CD4-positive, alpha-beta T cell (primary cell): ENCODE measurements at places on chromosomes 2 and 18. TPM values are rescaled to one million over a fixed set of nuclear protein-coding genes. Genes with fewer than 3 reads are reported as not detected.

- no peak for DNase-seq
These were observed 73.2 kb downstream of the KLHL29 start for GRCh38 chr2:23457990-23458682.

GRCh38 chr2:236820763-236821344 lies 251.2 kb downstream of the ACKR3 start:
- no peak for DNase-seq

DNA sequence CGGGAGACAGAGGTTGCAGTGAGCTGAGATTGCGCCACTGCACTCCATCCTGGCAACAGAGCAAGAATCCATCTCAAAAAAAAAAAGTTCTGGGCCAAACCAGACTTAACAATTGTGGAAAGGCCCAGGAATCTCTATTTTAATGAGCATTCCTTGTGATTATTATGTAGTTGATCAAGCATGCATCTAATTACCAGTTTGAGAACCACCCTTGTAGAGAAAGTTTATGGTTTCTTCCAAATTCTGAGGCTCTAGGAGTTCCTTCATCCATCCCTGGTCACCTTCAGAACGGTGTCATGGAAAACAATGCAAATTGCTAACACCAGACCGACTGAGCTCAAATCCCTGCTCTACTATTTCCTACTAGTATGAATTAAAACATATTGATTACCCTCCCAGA lies 246.3 kb upstream of the KLHL29 start:
- no peak for DNase-seq

DNA sequence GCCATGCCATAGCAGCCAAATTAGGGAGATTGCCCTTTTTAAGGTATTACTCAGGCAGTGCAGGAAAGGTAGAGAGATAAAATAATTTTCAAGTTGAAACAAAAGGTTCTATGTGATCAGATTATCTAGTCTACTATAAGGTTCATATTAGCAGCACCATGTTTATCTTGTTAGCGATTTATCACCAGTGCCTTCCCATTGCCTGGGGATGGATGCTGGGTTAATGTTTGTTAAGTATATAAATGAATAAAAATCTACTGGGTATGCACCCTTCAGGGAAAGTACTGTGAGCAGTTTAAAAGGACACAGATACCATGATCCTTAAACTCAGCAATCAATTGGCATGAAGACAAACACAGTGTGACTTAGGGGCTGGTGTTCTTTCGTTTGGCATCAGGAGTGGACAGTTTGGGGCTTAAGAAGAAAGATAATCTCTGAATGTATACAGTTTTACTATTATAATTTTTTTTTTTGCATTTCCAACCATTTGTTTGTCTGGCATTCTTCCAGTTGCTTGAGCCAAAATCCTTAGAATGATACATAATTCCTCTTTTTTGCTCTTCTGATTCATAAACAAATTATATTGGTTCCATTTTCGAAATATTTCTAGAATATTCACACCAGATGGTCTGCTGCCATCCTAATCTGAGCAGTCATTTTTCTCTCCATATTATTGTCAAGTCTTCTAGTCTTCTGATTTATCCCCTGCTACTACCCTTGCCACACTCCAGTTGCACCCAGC lies 512.8 kb upstream of the SLC8A1 start:
- no peak for DNase-seq

DNA sequence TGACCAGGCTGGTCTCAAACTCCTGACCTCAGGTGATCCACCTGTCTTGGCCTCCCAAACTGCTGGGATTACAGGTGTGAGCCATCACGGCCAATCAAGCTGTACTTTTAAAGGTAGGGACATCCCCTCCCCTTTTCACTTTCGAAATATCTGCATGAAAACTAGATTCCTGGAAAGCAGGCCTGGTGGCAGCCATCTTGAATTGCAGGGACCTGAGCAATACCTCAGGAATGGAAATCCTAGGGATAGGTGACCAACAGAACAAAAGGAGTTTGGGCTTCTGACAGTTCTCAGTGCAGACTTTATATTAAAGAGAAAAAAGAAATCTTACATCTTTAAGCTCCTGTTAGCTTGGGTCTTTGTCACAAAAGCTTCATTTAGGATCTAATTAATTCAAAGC lies 62.6 kb downstream of the KLF7 start:
- no peak for DNase-seq

GRCh38 chr18:3998698-3999333 lies 456.3 kb downstream of the DLGAP1 start:
- DNase-seq = no peak

GRCh38 chr18:25181993-25182392 lies 170.0 kb downstream of the ZNF521 start:
- no peak for DNase-seq

GRCh38 chr2:215553946-215554345 lies 118.1 kb upstream of the FN1 start:
- no peak for DNase-seq

GRCh38 chr2:143284087-143284675 lies 155.0 kb downstream of the ARHGAP15 start:
- no peak for DNase-seq

DNA sequence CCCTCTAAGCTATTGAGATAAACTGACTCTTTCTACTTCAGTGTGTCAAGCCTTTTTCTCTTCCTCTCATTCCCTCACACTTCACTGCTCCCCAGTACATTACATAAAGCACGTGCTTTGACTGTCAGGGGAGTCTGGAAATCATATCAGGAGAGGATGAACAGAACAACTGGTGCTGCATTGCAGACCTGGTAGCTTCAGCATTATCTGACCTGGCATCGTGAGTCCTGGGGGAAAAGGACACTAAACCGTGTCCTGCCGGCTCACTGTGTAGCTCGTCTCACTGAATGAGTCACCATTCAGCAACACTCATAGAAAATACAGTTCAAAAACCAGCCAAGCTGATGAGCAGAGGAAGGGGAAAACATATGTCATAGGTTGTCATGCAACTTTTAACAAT lies 108.5 kb upstream of the UNC80 start:
- DNase-seq = no peak

DNA sequence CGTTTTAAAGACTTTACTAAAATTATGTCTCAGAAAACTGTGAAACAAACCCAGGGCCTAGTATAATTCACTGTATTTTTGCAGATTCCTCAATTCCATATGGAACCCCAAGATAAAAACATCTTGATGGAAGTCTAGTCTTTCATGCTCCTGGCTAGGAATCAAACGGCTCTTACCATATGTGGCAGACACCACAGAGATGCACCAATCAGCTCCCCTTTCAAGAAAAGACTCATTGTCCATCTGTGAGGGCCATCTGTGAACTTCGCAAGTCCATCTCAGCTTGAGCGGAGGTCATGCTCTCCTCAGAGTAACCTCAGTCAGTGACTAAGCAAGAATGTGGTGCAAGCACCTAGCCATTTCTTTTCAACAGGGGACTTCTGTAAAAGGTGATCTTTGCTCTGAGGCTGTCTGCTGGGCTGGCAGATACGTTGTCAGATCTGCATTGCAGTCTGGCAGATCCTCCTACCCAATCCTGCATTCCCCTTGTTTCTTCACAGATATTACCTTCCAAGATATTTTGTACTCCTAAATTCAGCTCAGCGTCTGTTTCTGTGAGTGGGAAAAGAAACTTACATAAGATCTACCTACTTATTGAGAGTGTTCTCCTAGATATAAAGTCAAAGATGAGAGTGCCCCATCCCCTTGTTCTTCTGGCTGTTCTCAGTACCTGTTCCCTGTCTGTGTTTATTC lies 419.3 kb downstream of the SPAG16 start:
- DNase-seq = no peak

GRCh38 chr18:70044632-70045031 lies 97.0 kb upstream of the CD226 start:
- no peak for DNase-seq

DNA sequence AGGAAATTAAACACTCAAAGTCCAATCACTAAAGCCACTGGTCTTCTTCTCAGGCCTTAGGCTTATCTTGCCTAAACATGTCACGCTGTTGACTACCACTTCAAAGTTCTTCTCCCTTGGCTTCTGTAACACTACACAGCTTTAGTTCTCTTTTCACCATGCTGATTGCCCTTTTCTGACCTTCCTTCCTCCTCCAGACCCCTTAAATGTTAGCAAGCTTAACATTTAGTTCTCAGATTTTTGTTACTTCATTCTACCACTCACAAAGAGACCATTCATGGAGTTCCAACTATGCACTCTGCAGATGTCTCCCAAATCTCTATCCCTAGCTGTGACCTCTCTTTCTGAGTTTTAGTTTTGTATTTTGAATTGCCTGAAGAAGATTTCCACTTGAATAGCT lies 64.4 kb downstream of the TTC21B start:
- no peak for DNase-seq

- no peak for DNase-seq
These were observed 128.9 kb upstream of the ARL4C start for GRCh38 chr2:234625626-234626250.

GRCh38 chr2:207231967-207232366 lies 66.2 kb upstream of the KLF7 start:
- DNase-seq = no peak

- DNase-seq = no peak
These were observed 469.3 kb upstream of the RAB12 start for GRCh38 chr18:8139891-8140406.

GRCh38 chr2:39933196-39933595 lies 154.1 kb upstream of the THUMPD2 start:
- DNase-seq = no peak

- DNase-seq = peak; percentile 23
These were observed 85.3 kb downstream of the SPP2 start for GRCh38 chr2:234135750-234136221.

DNA sequence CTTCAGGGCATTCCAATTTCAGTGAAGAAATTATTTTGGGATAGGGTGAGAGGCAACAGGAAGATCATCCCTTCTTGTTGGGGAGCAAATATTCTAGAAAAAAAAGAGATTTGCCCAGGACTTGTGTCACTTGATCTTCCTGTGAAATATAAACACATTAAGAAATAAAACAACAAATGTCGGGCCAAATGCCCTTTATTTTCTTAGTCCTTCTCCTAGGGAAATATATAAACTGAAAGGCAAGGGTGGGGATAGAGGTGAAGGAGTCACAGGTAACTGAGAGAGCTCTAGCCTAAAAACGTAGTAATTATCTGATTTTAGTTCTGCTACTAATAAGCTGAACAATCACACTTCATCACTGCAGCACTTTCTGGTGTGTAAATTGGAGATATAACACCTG lies 104.6 kb upstream of the ACVR1C start:
- no peak for DNase-seq

- DNase-seq = no peak
These were observed 54.9 kb downstream of the VRK2 start for GRCh38 chr2:58101500-58101899.

DNA sequence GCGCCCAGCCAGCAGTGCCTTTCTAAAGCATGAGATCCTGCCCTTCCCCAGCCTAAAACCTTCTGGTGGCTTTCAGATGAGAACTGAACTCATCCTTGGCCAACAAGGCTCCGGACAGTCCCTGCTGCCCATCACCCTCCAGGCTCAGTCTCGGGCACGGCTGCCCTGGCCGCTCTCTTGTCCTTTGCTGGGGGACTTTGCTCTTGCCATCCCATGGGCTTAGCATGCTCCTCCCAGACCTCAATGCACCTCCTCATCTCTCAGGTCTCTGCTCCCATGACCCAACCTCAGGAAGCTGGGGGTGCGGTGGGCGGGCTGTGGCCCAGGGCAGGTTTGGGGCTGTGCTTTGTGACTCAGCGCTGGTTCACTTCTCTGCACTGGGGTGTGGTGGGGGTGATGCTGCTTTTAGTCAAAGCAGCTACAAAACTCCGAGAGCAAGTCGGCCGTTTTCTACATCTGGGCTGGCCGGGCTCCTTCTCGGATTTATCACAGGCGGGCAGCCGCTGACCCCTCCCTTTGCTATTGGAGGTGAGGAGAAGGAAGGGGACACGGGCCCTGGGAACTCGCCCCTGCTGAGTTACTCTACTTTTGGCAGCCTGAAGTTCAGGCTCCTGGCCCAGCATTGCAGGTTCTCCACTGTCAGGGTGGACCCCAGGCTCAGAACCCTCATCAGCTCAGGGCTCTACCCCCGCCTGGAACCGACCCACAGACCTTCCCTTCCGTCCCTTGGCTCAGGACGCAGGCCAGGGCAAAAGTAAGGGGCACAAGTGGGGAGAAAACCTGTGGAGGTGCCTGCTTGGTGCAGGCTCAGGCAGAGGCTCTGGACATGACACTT lies 90.6 kb upstream of the TAF1B start:
- peak; percentile 76 for DNase-seq

- no peak for DNase-seq
These were observed 166.5 kb upstream of the COPS8 start for GRCh38 chr2:236919209-236919608.

GRCh38 chr2:153230977-153231376 lies 247.6 kb downstream of the RPRM start:
- no peak for DNase-seq

GRCh38 chr2:174035117-174035635 lies 70.0 kb upstream of the SP3 start:
- no peak for DNase-seq

- DNase-seq = no peak
These were observed 20.4 kb downstream of the TTR start for GRCh38 chr18:31612124-31612523.

GRCh38 chr2:121130301-121130850 lies 154.6 kb downstream of the TFCP2L1 start:
- no peak for DNase-seq

DNA sequence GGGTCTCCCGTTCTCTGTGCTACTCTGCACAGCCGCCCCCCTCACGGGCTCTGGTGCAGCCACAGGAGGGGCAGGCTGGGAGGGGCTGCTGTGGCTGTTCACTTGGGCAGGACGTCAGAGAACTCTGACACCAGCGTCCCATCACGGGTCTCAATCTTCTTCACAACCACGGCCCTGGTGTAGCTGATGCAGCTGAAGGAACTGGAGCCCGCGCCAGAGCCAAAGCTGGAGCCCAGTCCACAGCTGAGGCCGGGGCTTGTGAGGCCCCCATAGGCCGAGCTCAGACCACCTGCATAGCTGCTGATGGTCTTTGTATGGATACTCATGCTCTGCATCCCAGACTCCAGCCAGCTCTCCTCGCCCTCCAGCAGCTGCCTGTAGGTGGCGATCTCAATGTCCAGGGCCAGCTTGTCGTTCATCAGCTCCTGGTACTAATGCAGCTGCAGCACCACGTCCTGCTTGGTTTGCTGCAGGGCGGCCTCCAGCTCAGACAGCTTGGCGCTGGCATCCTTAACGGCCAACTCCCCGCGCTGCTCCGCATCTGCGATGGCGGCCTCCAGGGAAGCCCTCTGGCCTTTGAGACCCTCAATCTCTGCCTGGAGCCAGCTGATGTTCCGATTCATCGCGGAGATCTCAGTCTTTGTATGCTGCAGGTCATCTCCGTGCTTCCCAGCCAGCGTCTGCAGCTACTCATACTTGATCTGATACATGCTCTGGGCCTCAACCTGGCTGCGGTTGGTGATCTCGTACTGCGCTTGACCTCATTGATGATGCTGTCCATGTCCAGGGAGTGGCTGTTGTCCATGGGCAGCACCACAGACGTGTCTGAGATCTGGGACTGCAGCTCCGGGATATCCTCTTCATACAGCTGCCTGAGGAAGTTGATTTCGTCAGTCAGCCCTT lies 7.4 kb upstream of the DUSP19 start:
- DNase-seq = no peak

- DNase-seq = no peak
These were observed 193.4 kb upstream of the MYT1L start for GRCh38 chr2:2524348-2524941.

GRCh38 chr2:118012778-118013177 lies 1.1 kb downstream of the CCDC93 start:
- DNase-seq = no peak

OR6B2 gene
- not detected for total RNA-seq

UGT1A4 gene
- not detected for total RNA-seq

SALL3 gene
- 0.22 TPM for total RNA-seq

MAPRE3 gene
- 4.5 TPM for total RNA-seq

TUBA3E gene
- not detected for total RNA-seq

TMEM17 gene
- total RNA-seq = not detected

ATG9A gene
- 105 TPM for total RNA-seq

PID1 gene
- total RNA-seq = 0.53 TPM

CD8A gene
- 2.1 TPM for total RNA-seq

SULT1C4 gene
- total RNA-seq = not detected

PSTPIP2 gene
- total RNA-seq = 5.9 TPM
